ENCODE measurements at places on chromosomes 3 and 15.

GRCh38 chr3:37704064-37704463, 157.6 kb upstream of the CTDSPL start:
- no peak for DNase-seq

DNA sequence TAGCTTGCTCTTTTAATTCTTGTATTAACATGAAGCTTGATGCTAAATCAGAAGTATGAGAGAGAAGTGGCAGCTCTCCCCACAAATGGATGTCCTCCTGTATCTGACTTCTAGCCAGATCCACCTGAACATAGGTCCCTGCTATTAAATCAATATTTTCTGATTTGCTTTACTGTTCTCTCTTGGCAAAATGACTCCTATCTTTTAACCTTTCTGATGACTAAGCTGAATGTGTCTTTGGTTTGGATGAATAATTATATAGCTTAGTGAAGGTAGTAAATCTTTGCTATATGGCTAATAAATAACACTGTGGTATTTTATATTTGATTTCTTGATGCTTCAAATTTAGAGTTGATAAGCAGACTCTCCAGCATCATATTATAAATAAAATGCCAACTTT, 28.3 kb upstream of the ARL14 start:
- DNase-seq: no peak

DNA sequence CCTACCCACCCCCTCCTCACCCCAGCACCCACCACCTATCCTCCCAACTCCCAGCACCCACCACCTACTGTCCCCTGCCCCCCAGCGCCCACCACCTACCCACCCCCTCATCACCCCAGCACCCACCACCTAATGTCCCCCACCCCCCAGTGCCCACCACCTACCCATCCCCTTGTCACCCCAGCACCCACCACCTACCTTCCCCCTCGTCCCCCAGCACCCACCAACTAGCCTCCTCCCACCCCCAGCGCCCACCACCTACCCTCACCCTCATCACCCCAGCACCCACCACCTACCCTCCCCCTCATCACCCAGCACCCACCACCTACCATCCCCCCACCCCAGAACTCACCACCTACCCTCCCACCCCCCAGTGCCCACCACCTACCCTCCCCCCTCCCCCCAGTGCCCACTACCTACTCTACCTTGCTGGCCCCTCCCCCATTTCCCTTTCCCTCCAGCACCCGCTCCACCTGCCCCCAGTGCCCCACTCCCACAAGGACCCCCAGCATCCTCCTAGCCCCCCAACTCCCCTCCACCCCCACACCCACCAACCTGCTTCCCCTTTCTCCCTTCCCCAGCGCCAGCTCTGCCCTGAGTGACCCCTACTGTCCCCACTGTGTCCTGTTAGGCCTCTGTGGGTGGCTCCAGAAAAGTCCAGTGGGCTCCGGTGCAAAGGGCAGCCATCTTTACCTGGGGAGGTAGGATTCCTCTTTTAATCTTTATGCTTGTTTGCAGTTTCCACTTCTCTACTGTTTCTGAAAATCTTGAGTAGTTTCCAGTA, 1.2 kb downstream of the UROC1 start:
- no peak for DNase-seq

- no peak for DNase-seq
These were observed 318.6 kb downstream of the FGF12 start for GRCh38 chr3:192408647-192409200.

- no peak for DNase-seq
These were observed 36.4 kb downstream of the MB21D2 start for GRCh38 chr3:192881159-192881786.

DNA sequence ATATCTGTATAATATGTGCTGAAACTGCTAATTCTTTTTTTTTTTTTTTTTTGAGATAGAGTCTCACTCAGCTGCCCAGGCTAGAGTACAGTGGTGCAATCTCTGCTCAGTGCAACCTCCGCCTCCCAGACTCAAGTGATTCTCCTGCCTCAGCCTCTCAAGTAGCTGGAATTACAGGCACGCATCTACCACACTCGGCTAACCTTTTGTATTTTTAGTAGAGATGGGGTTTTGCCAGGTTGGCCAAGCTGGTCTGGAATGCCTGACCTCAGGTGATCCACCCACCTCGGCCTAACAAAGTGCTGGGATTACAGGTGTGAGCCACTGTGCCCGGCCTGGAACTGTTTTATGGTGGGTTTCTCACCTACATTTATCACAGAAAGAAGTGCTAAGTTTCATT, 307.8 kb upstream of the STT3B start:
- DNase-seq: no peak

- DNase-seq: no peak
These were observed 386.5 kb downstream of the SHQ1 start for GRCh38 chr3:72461787-72462186.

- no peak for DNase-seq
These were observed 189.7 kb downstream of the MEX3B start for GRCh38 chr15:81856001-81856633.

- DNase-seq: no peak
These were observed 35.8 kb upstream of the FBN1 start for GRCh38 chr15:48681353-48681752.

DNA sequence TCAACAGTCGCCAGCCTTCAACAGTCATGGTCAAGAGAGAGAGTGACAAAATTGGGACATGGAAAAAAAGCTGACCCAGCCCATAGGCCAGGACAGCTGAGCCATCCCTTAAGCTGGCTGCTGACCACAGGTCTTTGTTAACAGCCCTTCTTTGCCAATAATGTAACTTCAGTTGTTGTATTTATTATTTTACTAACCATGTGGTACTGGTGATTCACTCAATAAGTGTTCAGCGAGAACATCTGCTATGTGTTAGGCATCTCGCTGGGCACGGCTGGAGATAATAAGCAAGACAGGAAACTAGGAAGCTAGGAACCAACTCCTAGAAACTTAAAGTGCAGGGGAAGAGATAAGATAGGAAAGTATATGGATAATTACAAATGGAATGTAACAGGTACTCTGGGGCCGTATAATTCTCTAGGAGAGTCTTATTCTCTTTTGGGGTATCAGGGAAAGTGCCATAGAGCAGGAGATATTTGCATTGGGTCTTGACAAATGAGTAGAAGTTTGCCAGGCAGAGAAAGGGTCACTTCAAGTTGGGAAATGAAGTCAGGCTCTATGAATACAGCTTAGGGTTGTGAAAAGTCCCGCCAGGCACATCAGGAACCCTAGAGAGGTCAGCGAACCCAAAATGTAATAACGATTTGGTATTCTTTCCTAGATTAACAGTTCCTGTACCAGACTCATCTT, 84.0 kb upstream of the TRA2B start:
- no peak for DNase-seq

DNA sequence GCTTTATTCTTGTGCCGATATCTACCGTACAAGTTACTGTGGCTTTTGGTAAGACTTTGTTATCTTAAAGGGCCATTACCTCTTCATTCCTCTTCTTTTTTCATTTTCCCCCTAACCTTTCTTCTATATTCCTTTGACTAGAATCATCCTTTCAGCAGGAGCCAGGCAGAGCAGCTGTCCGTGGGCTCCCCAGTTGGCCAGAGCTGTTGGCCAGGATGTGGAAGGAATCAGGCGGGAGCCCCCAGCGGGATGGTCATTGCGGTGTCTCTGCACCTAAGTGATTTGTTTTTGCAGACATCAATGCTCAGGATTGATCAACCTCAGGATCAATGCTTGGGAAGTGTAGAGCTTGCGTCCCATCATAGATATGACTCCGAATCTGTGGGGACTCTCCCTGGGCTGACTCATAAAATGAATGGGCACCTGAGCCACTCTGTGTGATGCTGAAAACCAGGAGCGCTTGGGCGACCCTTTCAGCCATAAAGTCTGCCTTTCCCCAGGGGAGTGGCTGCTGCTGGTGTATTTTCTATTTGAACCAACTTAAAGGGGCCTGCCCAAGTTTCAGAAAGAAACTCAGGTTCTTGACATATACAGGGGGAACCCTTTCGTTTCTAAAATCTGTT, 21.7 kb downstream of the APBA2 start:
- DNase-seq: no peak

DNA sequence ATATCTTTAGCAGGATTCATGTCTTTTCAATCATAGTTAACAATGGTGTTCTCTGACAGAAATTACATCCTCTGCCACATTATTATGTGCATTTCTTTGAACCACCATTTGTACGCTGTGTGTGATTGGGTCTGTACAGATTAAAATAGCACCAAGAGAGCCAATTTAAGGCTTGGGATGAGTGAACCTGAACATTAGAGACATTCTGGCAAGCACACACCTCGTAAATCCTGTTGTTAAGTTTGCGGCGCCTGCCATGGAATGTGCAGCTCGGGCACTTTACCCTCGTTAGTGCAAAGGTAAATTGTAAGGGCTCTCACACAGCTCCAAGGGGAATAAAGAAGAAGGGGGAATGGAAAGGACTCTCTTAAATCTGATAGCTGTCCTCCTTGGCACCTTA, 482.4 kb upstream of the DPPA4 start:
- DNase-seq: no peak

GRCh38 chr15:38532728-38533127, 31.9 kb downstream of the RASGRP1 start:
- DNase-seq: no peak

GRCh38 chr15:52876991-52877663, 87.0 kb upstream of the ONECUT1 start:
- DNase-seq: no peak

DNA sequence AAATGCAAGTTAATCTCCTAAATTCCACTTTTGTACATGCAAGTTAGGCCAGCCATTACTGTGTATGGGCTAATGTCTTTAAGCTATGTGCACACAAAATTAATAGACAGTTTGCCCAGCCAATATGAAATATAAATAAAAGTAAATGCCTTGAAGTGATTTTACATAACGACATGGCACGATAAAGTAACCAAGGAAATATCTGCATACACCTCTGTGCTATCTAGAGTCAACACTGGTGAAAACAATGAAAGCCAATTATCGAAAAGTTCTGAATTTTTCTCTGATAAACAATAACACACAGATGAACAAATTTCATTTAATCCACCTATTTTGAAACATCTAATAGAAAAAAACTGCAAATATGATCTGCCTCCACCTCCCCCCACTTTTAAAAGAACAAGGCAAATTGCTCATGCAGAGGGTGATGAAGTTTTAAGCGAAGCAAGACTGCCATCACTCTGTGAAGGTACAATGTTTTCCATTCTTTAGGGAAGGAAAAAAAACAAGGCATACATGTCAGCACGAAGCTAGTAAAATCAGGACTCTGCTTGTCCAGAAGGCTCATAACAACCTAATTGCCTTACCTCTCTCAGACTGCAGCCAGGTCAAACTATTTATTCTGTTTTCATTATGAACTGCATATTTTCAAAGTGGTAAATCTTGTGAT, 317.7 kb downstream of the MECOM start:
- DNase-seq: no peak

GRCh38 chr3:29410660-29411405, 130.0 kb downstream of the RBMS3 start:
- DNase-seq: no peak

DNA sequence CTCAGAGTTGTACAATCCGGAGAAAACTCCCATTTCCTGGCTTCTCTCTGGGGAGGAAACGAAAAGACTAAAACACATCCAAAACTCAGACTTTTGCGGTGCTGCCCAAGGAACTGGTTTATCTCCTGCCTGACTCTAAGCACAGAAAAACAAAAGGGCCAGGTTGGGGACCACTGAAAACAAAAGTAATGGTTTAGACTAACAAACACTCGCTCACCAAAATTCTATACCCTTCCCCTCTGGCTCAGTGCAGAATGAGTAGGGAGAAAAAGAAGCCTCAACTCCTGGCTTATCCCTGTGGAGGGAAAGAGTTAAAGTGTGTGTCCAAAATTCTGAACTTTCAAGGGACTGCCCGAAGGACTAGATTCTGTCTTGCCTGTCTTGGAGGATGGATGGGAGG, 173.6 kb downstream of the FGF12 start:
- no peak for DNase-seq

GRCh38 chr15:65980824-65981456, 111.6 kb downstream of the RAB11A start:
- DNase-seq: no peak

DNA sequence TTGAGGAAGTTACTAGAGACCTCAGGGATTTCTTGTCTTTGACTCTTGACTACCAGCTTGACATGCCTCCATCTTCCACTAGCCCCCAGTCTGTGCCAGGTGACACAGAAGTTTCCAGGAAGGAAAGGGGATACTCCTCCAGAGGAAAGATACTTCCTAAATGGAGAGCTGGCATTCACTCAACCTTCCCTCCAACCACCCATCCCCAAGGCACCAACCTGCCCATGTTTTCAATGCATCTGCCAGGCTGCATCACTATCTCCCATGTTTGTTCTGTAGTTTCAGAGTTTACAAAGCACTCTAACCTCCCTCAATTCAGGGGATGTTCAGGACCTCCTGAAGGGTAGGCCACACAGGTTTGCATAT, 198.4 kb upstream of the LPP start:
- DNase-seq: no peak

DNA sequence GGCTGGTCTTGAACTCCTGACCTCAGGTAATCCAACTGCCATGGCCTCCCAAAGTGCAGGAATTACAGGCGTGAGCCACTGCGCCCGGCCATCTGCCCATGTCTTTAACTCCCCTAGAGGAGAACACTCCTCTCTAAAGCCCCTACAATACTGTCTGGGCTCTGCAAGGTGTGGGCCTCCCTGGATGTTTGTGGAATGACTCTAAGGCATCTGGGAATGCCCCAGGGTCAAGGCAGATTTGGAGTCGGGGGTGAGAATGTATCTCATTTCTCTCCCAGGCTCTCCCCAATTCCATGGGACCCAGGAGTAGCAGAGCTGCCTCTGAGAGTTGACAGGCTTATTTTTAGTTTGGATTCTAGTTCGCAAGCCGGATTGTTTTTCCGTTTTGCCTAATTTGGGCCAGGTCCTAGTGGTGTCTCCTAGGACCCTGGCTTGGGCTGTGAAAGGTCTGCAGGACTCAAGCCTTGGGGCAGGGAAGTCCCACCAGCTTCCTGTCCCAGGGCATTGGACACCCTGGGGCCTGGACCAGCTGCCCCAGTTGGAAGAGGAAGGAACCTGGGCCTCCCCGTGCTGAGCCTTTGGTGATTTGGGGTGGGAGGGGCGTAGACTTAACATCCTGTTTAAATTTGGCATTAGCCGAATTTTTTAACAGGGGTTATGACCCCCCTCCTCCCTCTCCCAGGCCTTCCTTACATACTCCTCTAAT, 53.5 kb downstream of the MAGEF1 start:
- no peak for DNase-seq

GRCh38 chr15:72116731-72117485, 1.0 kb downstream of the MYO9A start:
- no peak for DNase-seq

DNA sequence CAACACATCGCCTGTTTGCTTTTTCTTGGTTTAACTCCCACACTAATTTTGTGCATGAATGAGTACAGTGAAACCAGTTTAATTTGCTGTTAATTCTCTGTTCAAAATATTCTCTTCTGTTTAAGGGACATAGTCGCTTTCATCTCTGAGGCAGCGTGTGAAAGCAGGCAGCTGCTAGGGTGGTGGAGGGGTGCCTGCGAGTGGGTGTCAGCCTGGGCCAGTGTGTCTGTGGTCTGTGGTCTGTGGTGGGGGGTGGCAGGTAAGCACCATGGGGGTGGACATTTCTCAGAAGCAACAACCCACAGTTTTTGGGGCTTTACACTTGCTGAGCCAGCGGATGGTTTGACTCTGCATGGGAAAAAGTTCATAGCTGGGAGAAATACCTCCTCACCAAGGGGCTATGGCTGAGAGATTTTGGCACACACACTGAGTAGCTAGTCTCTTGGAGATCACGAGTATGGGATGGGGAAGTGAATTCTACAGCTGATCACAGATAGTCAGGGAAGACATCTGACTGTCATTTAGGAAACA, 109.2 kb downstream of the EPHB1 start:
- no peak for DNase-seq
